NCI-H187 (cell line): ENCODE measurements at places on chromosomes 12 and 14.
A peak's percentile ranks its signal among the peaks of the same experiment; 100 is the strongest.

GRCh38 chr12:126282691-126283090, 1217.5 kb downstream of the AACS start:
- no peak for DNase-seq

GRCh38 chr12:28303192-28303591, 112.9 kb downstream of the CCDC91 start:
- DNase-seq, result no peak

GRCh38 chr12:98419081-98419794, 96.2 kb upstream of the TMPO start:
- DNase-seq, result no peak

- DNase-seq, result no peak
Measured at GRCh38 chr14:55129086-55129427, at the start of gene LGALS3. TSS of gene LGALS3 (plus strand) at chr14:55129252. CDS start at chr14:55137374, 8,122 bp downstream.

GRCh38 chr12:108849660-108850059, 7.7 kb downstream of the SSH1 start:
- no peak for DNase-seq

DNA sequence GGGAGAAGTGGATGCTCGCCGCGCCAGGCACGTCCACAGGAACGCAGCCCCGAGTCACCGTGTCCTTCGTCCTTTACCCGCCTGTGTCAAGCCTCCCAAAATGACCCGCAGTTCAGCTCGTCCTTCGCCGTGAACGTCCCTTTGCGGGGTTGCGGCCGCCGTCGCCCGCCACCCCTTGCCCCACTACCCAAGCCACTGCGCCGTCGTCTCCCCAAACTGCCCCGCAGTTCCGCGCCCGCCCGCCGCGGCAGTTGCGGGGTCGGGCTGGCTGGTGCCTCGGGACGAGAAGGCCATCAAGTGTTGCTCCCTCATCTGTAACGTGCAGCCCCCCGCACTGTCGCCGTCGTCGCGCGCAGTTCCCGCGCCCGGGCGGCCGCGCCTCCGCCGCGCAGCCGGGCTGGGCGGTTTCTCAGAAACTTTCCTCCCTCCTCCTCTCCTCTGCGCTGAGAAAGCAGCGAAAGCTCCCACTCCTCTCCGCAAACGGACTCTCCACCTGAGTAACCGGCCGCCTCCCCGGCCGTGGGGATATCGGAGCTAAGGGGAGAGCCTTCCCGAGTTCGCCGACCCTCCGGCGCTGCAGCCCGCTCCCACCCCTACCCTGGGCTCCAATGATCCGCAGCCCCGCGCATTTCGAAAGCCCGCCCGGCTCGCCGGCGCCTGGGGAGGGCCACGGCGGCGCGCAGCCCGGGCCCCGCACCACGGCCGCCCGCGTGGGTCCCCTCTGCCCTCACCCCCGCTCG, 6.7 kb downstream of the CDKN1B start:
- DNase-seq, result no peak

GRCh38 chr14:95711476-95712176, 2.3 kb downstream of the TCL1A start:
- DNase-seq, result no peak

GRCh38 chr14:103546652-103547454, 15.6 kb downstream of the BAG5 start:
- peak; percentile 73 for DNase-seq

DNA sequence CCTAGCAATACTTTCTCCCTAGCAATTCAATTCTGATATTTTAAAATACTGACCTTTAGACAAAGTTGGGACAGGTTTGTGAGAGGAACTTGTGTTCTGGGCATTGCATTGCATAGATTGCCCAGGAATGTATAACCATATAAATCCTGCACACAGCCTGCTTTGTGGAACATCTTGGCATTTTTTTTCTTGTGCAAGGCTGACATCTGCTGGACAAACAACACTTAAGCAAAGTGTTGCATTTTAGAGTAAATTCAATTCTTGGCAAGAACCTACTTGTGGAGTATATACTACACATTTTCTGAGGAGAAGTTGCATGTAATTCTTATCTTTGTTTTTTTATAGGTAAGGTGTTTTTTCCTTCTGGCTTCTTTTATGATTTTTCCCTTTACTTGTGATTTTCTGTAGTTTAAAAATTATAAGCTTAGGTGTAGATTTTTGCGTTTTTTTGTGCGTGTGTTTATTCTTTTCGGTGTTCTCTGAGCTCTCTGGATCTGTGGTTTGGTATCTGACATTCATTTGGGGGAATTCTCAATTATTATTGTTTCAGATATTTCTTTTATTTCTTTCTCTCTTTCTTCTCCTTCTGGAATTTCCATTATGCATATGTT, 26.4 kb downstream of the TESPA1 start:
- DNase-seq, result peak; percentile 43

DNA sequence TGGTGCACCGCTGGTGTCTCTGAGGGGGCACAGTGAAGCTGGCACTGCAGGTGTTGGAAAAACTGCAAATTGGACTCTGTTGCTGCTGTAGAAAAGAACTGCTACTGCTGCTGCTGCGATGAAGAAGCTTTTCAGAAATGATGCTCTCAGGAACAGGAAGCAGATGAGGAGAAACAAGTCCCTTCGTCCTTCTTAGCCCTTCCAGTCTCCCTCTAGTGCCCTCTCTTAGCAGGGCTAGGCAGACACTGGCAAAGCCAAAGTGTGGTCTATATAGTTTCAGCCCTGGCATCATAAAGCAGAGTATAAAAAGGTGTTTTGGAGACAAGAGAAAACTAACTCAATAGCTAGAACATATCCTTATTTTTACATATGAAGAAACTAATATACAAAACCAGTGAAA, 174.5 kb downstream of the MYRFL start:
- DNase-seq, result no peak

DNA sequence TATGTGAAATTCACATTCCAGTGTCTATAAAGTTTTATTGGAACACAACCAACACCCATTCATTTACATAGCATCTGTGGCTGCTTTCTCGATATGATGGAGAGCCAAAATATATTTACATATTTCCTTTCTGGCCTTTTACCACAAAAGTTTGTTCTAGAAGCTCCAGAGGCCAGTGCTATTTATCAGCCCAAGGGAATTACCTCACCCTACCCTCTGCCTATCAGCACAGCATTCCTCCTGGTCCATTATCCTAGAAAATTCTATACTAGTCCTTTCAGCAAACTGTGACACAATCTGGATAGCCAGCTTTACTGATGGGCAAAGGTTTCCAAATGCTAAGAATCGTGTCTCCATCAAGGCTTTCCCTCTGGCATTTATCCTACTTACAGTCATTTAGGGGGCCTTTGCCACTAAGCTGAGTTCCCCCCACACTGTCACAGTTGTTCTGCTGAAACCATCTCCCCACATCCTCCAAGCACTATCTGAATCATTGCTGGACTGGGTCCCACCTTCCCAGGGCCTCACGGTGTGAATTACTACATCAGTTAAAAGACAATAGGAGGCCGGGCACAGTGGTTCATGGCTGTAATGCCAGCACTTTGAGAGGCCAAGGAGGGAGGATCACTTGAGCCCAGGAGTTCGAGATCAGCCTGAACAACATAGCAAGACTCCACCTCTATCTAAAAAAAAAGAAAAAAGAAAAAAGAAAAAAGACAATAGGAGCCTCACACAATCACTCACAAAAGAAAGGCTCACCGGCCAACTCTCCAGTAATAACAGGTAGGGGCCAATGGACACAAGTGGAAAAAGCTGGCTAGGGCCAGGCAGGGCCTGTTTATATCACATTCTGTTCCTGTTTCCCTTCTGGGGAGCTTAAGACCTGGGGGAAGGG, 12.1 kb downstream of the SYNE3 start:
- DNase-seq, result no peak

GRCh38 chr14:36113341-36113740, 63.2 kb downstream of the PTCSC3 start:
- no peak for DNase-seq

DNA sequence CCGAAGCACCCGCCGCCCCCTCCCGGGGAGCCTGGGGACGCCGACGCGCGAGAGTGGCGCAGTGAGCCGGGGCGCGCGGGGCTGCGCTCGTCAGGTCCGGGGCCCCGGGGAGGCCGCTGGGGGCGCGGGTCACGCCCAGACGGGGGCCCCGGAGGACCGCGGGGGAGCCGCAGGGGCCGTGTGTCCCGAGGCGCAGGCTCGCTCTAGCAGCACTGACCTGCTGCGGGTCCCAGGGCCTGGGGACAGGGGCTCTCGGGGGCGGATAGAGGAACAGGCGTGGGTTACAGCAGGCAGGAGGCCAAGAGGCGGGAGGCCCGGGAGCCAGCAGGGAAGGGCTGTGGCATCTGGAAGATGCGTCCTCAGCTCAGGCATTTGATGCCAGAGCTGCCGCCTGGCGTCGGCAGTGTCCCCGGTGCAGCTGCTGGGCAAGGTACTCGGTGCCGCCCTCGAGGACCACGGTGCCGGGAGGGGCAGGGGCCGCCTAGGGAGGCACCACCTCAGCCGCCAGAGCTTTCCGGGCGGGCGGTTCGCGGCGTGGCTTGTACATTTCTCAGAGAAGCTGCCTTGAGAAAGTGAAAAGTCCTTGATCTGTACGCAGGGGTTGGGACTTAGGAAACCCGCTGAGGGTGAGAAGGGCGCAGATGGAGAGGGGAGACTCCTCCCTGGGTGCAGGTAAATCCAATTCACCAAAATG, 1.2 kb downstream of the WNT5B start:
- DNase-seq, result no peak

DNA sequence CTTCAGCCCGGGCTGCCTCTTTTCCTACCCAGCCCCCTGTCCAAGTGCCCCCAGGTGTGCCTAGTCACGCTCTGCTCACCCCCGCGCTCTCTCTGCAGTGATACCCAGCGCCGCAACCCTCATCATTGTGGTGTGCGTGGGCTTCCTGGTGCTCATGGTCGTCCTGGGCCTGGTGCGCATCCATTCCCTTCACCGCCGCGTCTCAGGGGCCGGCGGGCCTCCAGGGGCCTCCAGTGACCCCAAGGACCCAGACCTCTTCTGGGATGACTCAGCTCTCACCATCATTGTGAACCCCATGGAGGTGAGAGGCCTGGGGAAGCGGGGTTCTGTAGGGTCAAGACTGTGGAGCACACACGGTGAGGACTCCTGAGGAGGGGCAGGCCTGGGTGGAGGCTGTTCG, 27.2 kb downstream of the CLSTN3 start:
- DNase-seq, result no peak

- no peak for DNase-seq
Measured at GRCh38 chr14:19974844-19975243, 547 bp upstream of the OR4K15 start.

DNA sequence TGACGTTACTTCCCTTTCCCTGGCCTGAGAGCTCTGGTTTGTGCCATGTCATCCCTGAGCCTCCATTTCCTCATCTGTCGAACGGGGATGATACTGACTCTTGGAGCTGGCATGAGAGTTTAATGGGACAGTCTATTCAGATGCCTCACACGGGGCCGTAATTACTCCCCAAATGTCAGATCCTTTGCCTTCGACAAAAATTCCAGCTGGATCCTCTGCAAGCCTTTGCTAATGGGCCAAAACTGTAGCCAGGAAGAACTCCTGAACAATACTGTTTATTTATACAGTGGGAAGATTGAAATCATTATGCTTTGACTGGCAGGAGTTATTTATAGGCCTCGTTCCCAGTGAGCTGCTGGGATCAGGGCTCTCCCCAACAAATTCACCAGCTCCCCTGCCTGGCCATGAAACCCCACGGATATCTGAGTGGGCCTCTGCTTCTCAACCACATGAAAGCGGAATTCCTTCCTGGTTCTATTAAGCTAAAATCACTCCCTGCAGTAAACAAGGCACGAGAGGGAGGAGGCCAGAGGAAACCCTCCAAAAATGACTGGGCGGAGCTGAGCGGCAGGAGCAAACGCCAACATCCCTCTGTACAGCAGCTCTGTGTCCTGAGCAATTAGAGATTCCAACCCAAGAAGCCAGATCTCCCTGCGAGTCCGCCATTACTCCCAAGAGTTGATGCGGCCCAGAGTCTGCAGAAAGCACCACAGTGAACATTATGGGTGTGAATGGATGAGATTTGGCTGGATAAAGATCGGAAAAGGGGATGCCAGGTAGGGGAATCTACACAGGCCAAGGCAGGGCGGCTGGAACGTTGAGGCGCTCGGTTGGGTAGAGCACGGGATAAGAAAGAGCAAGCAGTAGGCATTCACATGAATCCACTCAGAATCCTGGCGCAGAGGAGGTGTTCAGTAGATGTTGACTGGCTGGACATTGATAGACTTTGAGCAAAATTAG, 326.1 kb downstream of the BCL11B start:
- DNase-seq, result no peak

DNA sequence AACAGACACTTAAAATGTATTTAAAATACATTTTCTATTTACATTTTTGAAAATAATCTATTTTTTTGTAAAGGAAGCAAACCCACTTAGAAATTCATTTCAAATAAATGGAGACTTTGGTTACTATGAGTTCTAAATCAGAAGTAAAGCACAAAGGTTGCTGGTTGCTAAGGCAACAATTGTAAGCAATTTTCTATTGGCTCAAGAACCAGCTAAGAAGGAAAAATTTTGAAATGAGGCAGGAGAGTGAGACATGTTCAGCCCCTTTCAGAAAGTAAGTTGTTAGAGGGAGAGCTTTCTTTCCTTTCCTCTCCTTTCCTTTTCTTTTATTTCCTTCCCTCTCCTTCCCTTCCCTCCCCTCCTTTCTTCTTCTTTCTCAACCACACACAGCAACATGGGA, 80.7 kb downstream of the PRMT8 start:
- no peak for DNase-seq

- no peak for DNase-seq
Measured at GRCh38 chr14:61178226-61179060, 102.7 kb downstream of the TMEM30B start.

DNA sequence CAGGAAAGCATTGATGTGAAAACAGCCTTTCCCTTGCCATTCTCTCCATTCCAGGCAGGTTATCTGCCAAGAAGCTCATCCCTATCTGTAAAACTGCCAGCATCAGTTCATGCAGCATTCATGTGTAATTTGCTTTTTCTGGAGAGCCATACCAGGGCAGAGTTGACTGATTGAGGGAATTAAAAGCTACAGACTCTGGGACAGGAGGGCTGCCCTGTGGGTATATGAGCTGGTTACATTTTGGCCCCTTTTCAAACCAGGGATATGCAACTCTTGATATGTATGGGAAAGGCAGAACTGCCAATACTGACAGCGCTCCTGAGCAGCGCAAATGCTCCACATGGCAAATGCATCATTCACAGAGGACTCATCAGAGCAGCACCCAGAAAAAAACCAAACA, 53.7 kb downstream of the SYT1 start:
- DNase-seq, result no peak
